NCI-H1436 treated with DMSO at 0.1 percent for 48 hours (cell line): ENCODE measurements at places on chromosomes 5 and 9.

- DNase-seq = no peak
Measured at GRCh38 chr5:60382716-60383115, 317.2 kb downstream of the DEPDC1B start.

GRCh38 chr5:137217599-137218200 is 281.4 kb downstream of the SPOCK1 start:
- DNase-seq = no peak

- DNase-seq = no peak
Measured at GRCh38 chr5:53478411-53479044, 1.9 kb upstream of the FST start.

- no peak for DNase-seq
Measured at GRCh38 chr5:135721548-135722090, 112.8 kb upstream of the SLC25A48 start.

DNA sequence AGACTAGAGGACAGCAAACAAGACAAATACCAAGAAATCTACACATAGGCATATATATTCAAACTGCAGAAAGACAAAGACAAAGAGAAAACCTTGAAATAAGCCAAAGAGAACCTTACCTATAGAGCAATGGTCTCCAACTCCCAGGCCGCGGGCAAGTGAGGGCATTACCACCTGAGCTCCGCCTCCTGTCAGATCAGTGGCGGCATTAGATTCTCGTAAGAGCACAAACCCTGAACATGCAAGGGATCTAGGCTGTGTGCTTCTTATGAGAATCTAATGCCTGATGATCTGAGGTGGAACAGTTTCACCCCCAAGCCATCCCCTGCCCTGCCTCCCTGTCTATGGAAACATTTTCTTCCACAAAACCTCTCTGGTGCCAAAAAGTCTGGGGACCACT is 101.0 kb upstream of the MRPS30 start:
- no peak for DNase-seq

- no peak for DNase-seq
Measured at GRCh38 chr5:61675015-61675692, 343.1 kb downstream of the ZSWIM6 start.

DNA sequence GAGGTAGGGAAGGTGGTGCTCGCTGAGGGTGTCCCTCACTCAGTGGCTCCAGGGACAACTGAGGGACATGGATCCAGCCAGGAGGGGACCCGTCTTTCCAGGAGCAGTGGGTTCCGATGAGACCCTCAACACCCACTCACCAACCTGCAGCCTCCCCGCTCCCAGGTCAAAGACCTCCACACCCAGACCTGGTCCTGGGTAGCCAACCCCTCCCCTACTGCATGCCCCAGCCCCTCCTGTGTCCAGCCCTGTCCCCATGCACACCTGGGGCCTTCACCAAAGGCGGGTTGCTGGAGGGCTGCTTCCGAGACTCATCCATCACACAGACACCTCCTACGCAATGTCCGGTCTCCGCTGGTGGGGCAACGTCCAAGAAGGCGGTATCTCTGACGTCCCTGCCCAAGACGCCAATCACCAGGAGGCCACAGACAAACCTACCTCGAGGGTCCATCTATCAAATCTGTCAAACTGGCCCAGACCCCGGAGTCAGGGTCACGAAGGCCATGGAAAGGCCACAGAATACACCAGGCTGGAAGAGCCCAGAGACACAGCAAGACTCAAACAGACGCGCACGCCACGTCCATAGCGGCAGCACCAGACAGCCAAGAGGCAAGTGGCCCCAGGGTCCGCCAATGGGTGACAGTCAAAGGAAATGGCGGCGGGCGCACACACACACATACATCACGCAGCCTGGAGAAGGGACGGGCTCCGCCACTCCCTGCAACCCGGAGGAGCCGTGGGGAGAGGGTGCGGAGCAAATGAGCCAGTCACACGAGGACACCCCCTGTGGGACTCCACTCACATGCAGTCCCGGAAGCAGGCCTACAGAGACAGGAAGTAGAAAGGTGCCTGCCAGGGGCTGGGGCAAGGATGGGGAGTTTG is 10.8 kb downstream of the NACC2 start:
- no peak for DNase-seq

GRCh38 chr5:83810511-83810910 is 89.9 kb upstream of the HAPLN1 start:
- DNase-seq = no peak

DNA sequence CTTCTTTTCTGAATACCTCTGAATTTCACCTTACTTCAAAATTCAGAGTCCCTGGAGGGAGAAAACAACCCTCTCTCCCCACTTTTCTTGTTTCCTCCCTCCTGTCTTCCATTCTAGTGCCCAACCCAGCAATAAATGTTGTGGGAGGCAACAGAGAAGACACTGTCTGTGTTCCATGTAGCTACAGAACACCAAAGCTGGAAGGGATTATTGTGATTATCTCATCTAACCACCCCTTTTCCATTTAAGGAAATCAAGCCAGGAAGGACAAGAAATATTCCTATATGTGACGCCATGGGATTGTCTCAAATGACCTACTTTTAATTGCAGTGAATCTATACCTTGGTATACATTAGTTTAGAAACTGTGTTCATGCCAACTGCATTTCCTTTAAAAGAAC is 476.6 kb upstream of the TNC start:
- no peak for DNase-seq

DNA sequence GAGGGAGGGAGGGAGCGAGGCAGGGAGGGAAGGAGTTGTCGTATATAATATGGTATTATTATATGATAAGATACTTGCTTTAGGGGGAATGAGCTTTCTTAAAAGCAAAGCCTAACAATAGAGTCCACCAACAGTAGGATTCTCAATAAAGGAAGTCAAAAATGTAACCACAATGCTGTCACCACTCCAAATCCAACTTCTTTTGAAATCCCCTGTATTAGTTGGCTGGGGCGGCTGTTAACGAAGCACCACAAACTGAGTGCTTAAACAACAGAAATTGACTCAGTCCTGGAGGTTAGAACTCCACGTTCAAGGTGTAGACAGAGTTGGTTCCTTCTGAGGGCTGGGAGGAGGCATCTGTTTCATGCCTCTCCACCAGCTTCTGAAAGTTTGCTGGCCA is 23.1 kb downstream of the GAS1 start:
- DNase-seq = no peak
